Activated T-helper 2 cell treated with anti-CD3 and anti-CD28 coated beads, Interferon-gamma antibody, Interleukin-2, Interleukin-4, amounts not matched to agents 10 μg/mL and 5 μg/mL and 100 μg/mL, durations not matched to agents 14 hours and 24 hours and 36 hours (primary cell): ENCODE measurements at places on chromosomes 5 and 9. TPM values are rescaled to one million over a fixed set of nuclear protein-coding genes. Genes with fewer than 3 reads are reported as not detected.

DNA sequence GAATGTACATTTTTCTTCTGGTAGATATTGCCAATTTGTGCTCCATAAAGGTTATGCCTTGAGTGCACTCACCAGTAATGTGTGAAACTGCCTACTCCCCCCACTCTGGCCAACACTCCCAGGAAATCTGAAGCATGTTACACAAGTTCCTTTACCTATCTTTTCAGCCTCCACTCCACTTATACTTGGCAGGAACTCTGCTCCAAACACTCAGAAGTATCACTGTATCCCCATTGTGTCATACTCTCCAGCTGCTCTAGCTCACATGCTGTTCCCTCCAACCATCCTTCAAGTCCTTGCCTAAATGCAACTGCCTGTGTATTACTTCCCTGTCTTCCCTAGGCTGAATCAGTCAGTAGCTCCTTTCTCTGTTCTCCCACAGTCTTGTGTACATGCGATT, 28.3 kb downstream of the POU4F3 start:
- DNase-seq: no peak

DNA sequence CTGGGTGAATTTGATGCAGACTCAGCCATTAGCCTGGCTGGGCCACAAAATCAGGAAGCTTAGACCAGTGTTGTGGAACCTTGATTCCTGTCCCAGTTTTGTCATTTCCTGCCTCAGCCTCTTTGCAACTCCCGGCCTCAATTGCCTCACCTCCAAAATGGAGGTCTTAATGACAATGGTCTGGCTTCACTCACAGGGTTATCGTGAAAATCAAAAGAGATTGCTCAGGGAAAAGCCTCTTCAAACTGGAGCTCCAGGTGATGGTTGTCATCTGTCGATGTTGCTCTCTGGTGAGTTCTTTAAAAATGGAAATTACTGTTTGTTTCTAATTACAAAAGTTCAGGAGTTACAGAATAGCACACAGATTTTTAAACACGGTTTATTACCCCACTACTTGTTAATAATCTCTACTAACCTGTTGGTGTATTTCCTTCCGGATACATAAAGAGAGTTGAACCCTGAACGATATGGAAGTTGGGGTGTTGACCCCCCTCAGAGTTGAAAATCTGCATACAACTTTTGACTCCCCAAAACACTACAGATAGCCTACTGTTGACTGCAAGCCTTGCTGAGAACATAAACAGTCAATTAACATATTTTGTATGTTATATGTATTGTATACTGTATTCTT, 109.9 kb upstream of the CPEB4 start:
- no peak for DNase-seq

The RASEF gene
- total RNA-seq: not detected in 2 replicates

- no peak for DNase-seq
These were observed 25.5 kb downstream of the CCDC180 start for GRCh38 chr9:97332993-97333392.

The PCDHA7 gene
- not detected in 2 replicates for total RNA-seq

DNA sequence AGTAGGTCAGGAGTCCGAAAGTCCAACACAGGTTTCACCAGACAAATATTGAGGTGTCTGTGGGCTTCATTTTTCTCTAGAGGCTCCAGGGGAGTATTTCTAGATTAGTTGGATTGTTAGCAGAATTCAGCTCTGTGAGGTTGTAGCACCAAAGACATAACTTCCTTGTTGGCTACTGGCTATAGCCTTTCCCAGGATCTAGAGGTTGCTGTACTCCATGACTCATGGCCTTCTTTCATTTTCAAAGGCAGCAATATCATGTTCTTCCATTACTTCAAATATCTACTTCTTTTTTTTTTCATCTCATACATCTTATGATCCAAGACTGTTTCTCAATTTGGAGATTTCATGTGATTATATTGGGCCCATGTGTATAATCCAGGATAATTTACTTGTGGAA, 404.0 kb upstream of the FAM174A start:
- no peak for DNase-seq

- DNase-seq: no peak
These were observed 52.1 kb upstream of the ARL15 start for GRCh38 chr5:54362434-54362833.

- DNase-seq: peak; percentile 78
These were observed at the start of gene CCDC107 for GRCh38 chr9:35658137-35658967. Gene CCDC107 (plus strand): TSS chr9:35658292. CDS start chr9:35658380, 88 bp downstream.

The NEUROG1 gene
- not detected in 2 replicates for total RNA-seq

The ANXA2R gene
- total RNA-seq: 2.1 and 2.5 TPM in 2 replicates

The ECPAS gene
- total RNA-seq: 96.8 and 107 TPM in 2 replicates

DNA sequence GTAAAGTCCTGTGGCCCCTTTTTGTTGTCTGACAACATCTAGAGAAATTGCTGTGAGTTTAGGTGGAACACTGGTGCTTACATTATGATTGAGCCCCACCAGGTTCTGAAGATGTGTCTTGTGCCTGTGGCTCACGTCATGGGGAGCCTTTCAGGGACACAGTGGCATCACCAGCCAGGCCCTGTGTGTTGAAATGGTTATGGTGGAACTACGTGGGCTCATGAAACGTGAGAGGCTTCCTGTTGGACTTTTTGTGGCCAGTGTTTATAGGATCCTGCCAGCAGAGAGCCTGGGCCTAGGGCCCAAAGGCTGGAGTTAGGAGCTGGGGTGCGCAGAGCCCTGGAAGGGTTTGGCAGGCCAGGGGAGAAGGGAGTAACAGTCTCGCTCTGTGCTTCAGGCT, 46.8 kb downstream of the TENT4A start:
- DNase-seq: no peak

The FOXD4L4 gene
- total RNA-seq: 0.11 TPM in 1 of 2 replicates, not detected in the other

DNA sequence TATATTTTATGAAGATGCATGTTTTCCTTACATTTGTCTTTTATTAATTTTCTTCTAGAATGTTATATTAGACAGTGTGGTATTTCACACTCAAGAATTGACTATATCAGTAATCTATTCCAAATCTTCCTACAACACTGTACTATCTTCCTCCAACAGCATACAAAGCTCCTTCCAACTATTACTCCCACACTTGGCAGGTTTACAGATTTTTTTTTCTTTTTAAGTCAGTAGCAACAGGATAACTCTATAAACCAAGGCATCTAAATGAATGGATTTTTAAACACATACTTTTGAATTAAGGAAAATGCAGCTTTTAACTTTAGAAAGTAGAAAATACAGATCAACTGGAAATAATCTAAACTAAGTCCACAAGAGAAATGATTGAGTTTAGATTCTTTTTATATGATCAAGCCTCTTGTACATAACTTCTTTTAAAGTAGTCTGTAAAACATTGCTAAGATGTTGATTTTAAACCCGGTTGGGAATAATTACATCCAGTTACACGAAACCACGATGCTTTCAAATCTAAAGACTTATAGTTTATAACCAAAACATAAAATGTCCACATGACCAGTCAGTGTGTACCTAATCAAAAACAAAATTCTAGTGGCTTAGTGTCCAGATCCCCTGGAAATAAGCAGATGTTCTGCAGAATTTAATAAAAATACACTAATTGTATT, 281.6 kb downstream of the ADAMTS6 start:
- no peak for DNase-seq

GRCh38 chr5:143322176-143322575, 81.3 kb downstream of the NR3C1 start:
- no peak for DNase-seq

- DNase-seq: no peak
These were observed 7.5 kb upstream of the TTC1 start for GRCh38 chr5:160001457-160001856.

DNA sequence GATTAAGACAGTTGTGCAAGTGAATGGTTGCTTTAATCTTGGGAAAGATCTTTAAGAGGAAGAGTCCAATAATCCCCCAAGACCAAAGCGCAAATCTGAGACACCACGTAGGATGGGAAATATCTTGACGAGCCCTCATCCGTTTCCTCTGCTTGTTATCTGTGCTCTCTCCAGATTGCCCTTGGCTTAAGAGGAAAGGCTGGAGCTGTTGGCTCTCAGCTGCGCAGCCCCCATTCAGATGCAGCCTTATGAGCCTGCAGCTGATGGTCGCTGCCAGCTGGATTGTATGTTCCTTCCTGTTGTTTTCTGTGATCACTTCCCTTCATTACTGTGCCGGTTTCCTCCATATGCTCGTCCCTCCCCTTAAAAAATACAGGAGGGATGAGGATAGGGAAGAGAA, 47.7 kb downstream of the PWWP2A start:
- no peak for DNase-seq

DNA sequence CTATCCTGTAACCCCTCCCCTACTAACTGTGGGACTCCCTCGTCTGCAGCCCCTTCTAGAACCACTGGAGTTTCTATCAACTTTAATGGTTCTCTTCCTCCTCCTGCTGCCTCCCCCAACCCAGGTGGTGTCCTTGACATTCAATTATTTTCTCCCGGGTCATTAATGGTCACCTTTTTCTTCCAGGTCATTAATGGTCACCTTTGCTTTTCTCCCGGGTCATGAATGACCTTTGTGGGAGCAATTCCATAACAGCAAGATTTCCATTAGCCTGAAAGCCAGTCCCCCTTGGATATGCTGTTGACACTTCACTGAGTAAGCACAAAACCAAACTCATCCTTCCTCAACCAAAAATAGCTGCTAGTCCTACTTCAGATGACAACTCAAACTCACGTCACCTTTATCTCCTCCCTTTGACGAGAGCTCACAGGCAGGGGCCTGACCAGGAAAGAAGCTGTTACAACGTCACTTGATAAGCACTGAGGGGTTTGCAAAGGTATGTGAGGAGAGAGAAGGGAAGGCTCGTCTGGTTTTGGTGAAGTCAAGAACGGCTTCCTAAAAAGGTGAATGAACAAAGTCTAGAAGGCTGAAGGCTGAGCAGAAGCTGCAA, 10.9 kb downstream of the CCDC127 start:
- DNase-seq: no peak

DNA sequence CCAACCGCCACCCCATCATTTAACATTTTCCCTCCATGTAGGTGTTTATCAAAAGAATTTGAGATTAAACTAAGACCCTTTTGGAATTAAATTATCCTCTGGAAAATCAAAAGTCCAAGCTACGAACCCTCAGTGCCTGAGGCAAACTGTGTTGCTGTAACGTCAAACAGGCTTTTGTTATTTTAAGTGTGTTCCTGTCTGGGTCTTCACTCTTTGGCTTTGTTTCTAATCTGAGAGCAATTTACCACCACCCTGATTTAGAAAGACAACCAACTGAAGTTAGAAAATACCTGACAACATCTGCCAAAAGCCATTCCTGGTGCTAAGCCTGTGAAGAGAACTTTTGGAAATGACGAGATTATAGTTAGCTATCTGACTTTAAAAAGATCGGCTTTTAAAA, 199.9 kb downstream of the DIRAS2 start:
- no peak for DNase-seq

DNA sequence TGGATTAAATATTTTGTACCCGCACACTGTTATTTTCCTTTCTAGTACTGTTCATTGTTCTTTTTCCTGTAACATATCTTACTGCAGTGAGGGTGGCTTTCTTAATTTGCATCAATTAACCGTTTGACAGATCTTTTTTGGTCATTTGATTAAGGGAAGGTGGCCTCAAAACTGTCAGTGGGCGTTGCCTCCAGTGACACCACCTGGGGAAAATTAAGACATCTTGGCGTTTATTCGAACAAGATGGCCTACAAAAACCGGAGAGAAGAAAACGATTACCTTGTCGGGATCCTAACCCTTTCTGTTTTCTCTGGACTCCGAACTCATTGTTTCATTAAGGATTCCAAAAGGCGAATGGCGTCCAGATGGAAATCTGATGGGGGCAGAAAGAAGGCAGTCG, 2.0 kb downstream of the BASP1 start:
- no peak for DNase-seq

GRCh38 chr9:19416143-19416542, 7.3 kb downstream of the ACER2 start:
- DNase-seq: no peak

GRCh38 chr5:116507051-116507537, 67.5 kb downstream of the SEMA6A start:
- DNase-seq: no peak

The HTR4 gene
- total RNA-seq: not detected in 2 replicates

GRCh38 chr5:142242272-142242671, 82.5 kb downstream of the SPRY4 start:
- DNase-seq: no peak

DNA sequence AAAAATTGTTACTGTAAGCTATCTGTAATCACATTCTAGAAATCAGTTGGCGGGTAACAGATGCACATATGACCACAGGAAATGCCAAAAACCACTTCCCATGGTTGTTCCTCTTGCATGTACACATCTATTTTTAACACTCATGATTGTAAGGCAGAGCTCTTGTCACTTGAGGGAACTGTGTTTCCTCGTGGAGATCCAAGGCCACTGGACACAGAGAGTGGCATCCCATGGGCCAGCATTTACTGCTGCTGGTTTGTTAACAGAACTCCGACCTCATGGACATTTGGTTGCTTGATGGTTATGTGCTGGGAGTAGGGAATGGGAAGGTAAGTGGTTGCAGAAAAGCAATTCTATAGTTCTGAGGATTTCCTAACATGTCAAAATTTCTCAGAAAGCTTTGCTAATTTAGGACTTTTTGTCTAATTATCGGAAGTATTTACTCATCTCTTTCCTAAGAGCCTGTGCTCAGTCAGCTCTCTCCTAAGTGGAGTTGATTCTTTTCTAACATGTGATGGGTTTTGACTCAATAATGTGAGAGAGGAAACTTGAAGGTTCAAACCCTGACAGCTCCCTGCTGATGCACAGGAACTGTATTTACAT, 202.0 kb upstream of the NR3C1 start:
- DNase-seq: peak; percentile 44

The GTF2H2 gene
- 27.9 and 32.7 TPM in 2 replicates for total RNA-seq

DNA sequence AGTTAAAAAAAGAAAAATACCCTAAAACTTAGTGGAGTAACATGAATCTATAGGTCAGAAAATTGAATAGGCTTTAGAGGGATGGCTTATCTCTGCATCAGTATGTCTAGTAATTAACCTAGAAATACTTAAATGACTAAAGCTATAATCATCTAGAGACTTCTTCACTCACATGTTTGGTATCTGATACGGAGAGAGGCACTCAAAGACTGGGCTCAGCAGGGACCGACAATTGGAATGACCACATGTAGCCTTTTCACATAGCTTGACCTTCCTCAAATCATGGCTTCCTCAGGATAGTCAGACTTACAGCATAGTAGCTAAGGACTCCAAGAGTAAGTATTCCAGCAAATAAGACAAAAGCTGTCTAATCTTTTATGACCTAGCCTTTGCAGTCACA, 105.3 kb upstream of the RORB start:
- no peak for DNase-seq

DNA sequence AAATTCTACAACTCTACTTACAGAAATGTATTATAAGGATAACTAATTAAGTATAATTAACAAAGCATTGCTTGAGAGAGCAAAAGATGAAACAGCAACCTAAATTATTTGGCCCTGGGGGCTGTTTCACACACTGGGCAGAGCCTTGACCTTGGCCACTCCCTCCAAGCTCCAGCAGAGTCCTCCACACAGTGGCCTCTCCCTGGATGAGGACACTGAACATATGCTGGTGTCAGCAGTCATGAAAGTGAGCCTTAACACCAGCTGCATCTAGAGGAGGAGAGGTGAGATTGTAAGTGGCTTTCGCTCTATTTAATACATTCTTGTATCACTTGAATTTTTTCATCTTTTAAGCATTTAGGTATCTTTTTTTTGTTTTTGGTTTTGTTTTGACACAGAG, 23.3 kb upstream of the ZDHHC12 start:
- DNase-seq: no peak
